HT1080 (cell line): ENCODE measurements at places on chromosomes 7 and 10.

DNA sequence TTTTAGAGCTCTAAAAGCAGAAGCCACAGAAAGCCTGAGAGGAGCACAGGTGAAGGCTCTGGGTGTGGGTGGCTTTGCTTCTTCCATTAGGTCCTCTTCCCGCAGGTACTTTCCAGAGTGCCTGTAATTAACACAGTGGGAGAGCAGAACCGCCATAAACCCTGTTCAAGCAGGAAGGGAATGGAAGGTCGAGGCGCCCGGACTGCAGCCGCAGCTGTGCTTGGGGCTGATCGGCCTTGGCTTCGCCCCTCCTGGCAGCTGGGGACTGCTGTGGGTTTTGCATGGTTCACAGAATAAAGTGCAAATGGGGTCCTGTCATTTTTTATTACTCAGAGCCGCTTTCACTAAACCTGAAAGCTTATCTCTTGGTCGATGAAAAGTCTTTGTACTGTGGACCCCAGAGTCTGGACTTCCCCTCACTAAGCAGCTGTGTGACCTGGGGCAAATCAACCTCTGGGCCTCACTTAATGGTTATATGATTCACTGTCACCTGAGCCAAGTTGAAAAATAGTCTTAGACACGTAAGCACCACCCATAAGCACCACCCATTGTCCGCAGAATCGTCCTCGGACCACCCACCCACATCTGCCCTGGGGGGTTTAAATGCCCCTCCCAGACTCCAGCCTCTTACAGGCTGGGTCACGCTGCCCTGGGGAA, 100.9 kb downstream of the XRCC2 start:
- DNase-seq: no peak

GRCh38 chr7:115274-115911, 77.0 kb upstream of the FAM20C start:
- no peak for DNase-seq

GRCh38 chr10:53601260-53601875, 828.8 kb upstream of the MBL2 start:
- DNase-seq: peak; percentile 13

- no peak for DNase-seq
These were observed 455.0 kb downstream of the GFRA1 start for GRCh38 chr10:115818012-115818411.

DNA sequence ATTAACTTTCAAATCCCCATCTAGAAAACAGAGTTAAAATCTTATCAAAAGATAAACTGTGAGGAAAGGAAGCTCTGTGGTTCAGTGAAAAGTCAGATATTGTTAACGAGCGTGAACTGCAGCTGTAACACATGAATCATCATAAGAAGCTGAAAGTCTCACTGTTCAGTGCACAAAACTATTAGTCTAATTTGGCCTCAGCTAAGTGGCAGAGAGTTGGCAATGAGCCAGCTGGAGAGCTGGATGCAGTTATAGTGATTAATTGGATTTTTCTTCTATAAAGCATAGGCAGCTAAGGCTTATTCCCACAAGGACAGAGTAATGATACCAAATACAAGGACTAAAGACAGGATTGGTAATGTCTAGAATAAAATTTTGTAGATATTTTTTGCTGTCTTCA, 101.1 kb upstream of the ABCB5 start:
- peak; percentile 61 for DNase-seq

DNA sequence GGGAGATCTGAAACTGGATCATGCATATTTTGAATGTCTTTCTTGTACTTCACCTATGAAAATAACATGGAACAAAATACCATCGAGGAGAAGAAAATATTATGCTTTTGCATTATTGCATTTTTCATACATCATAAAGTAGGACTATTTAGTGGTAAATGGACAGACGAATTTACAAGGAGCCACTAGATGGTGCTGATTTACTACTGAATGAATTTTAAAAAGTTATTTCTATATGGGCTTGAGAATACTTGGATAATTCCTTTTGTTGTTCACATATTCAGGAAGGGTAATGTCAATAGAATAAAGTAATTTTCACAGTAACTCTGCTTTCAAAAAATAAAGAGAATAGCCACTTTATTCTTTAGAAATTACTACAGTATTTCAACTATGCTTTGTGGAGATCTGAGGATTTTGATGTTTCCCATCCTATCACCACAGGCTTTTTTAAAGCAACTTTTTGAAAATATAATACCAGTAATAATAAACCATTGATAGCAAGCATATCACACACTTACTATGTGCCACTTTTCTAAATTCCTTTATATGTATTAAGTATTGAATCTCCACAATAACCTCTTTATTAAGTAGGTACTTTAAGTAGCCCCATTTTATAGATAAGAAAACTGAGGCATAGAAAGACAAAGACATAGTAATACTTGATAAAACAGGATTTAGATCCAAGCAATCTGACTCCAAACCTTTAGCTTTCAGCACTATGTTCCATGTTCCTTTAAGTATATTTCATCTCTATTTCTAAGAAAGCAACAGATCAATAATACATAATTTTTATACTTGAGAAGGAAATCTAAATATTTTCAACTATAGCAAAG, 38.6 kb downstream of the NEBL start:
- no peak for DNase-seq

- peak; percentile 42 for DNase-seq
These were observed 27.8 kb downstream of the DENND10 start for GRCh38 chr10:119131512-119132240.

- peak; percentile 58 for DNase-seq
These were observed 34.6 kb downstream of the TRIM8 start for GRCh38 chr10:102678842-102679289.

- DNase-seq: no peak
These were observed 8.4 kb downstream of the ZNF862 start for GRCh38 chr7:149846436-149847046.

- DNase-seq: no peak
These were observed 19.7 kb downstream of the LIPK start for GRCh38 chr10:88725798-88726197.

- no peak for DNase-seq
These were observed 24.8 kb downstream of the C10orf67 start for GRCh38 chr10:23319835-23320234.

- no peak for DNase-seq
These were observed 4.1 kb upstream of the ARHGAP21 start for GRCh38 chr10:24727786-24728185.

DNA sequence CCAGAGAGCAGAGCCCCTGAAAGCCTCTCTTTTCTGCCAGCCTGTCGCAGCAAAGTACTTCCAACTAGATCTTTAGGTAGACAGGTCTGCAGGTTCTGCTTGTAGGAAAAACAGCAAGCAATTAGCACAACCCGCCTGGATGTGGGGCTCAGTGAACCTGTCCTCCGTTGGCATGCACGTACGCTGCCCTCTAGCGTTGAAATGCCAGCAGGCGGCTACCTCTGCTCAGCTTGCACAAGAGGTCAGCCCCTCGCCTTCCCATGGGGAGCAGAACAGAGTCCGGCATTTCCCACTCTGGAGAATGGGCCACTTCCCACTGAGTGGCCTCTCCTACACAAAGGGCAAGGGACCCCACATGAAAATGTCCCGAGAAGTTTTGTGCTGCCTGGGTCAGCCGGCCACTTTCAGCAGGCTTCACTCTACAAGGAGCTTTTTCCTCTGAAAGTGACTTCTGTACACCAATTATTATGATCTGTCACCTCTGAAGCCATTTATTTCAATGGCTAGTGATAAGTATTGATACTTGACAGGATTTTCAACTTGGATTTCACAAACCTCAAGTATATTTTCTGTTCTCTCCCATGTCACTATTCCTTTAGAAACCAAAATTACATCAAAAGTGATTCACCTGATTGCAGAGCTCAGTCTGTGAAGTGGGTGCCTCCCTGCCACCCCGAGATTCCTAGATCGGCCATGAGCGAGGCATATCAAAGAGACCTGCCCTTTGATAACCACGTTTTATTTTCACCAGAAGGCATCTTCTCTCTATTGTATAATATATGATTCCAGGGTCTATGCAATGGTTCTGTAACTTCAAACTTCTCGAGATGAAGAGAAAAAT, 56.7 kb downstream of the JCAD start:
- DNase-seq: peak; percentile 72

DNA sequence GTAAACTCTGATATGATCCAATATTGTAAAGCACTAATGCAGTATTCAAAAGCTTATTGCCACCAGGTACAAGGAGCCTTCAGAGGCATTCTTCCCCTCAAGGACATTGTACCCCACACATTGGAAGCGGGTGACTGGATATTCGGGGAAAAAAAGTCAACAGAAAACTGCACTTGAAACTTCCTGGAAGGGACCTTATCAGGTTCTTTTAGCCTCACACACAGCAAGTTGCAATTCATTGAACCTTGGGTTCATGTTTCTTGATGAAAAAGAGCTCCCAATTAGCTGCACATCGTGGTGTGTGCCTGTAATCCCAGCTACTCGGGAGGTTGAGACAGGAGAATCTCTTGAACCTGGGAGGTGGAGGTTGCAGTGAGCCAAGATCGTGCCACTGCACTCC, 16.4 kb upstream of the MICU1 start:
- no peak for DNase-seq

- DNase-seq: no peak
These were observed 35.6 kb downstream of the YKT6 start for GRCh38 chr7:44236333-44236728.

DNA sequence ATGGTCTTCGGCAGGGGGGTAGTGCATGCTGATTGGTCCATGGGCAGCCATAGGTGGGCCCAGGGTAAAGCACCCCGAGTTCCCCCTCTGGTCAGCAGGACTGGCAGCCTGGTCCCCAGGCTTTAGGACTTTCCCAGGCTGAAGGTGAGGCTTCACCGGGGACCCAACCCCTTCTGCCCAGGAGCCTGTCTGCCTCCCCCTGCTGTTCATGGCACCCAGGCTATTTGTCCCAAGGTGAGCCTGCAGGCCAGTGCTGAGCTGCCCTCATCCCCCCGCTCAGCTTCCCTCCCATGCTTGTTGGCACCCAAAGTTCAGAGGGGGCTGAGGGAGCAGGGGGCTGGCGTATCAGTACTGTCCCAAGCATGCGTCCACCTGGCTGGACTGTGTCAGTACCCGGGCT, 38.5 kb upstream of the ZNRF2 start:
- DNase-seq: no peak

DNA sequence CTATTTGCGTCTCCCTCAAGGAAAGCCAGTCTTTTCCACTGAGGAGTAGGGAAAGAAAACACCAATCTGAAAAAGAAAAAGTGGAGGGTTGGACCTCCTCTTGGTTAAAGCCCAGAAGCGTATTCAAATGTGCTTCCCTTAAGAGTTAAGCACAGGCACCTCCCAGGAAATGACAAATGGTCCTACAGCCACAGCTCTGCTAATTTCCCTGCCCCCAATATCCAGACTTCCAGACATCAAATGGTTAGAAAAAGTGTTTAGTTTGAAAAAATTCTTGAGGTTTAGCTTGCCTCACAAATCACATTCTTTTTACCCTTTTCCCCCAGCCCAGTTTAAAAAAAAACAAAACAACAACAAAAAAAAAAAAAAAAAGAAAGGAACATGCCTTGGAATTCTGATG, 19.0 kb upstream of the COL1A2 start:
- peak; percentile 90 for DNase-seq

GRCh38 chr10:26781797-26782196, 79.0 kb downstream of the ABI1 start:
- DNase-seq: peak; percentile 23

- DNase-seq: no peak
These were observed 235.7 kb upstream of the CCDC6 start for GRCh38 chr10:60141896-60142559.

- DNase-seq: peak; percentile 64
These were observed 1.8 kb downstream of the GDI2 start for GRCh38 chr10:5811387-5811821.
